ENCODE measurements at places on chromosomes 7 and 10. TPM values are rescaled to one million over a fixed set of nuclear protein-coding genes. Genes with fewer than 3 reads are reported as not detected.

Gene MBL2
- total RNA-seq: not detected

Gene TEX36
- not detected for total RNA-seq

Gene C10orf67
- not detected for total RNA-seq

Gene RAPGEF5
- total RNA-seq: 0.27 TPM

Gene GPR26
- not detected for total RNA-seq

Gene TMEM130
- not detected for total RNA-seq

Gene PRPS1L1
- total RNA-seq: not detected

Gene CHPF2
- 41.0 TPM for total RNA-seq

Gene KIF11
- total RNA-seq: 76.2 TPM

Gene CCDC126
- 7.0 TPM for total RNA-seq

Gene SH2D4B
- 0.14 TPM for total RNA-seq

Gene BPGM
- total RNA-seq: 22.3 TPM

Gene TRIM50
- total RNA-seq: not detected

Gene FOXI2
- not detected for total RNA-seq

Gene OTUD1
- total RNA-seq: 10.5 TPM

Gene NAT16
- total RNA-seq: not detected

Gene CAMK1D
- 6.8 TPM for total RNA-seq

Gene GDI2
- total RNA-seq: 259 TPM

Gene MYL10
- not detected for total RNA-seq

Gene IGF2BP3
- total RNA-seq: 15.0 TPM

Gene SFTPA1
- not detected for total RNA-seq

Gene OLAH
- total RNA-seq: 0.18 TPM

Gene CHST3
- total RNA-seq: 0.05 TPM

Gene ZNF33B
- total RNA-seq: 27.6 TPM

Gene HPSE2
- total RNA-seq: not detected

Gene PTPRE
- 20.5 TPM for total RNA-seq

Gene PLXNA4
- 10.6 TPM for total RNA-seq

Data from T-helper 2 cell treated with Interferon-gamma antibody and Interleukin-4, amounts not matched to agents 100 ng/mL and 5 ng/mL, for 36 hours (primary cell).